HFF-Myc (cell line): ENCODE measurements at places on chromosomes 7 and 10.

- DNase-seq = no peak
These were observed 54.6 kb downstream of the VSTM2A start for GRCh38 chr7:54596747-54597146.

DNA sequence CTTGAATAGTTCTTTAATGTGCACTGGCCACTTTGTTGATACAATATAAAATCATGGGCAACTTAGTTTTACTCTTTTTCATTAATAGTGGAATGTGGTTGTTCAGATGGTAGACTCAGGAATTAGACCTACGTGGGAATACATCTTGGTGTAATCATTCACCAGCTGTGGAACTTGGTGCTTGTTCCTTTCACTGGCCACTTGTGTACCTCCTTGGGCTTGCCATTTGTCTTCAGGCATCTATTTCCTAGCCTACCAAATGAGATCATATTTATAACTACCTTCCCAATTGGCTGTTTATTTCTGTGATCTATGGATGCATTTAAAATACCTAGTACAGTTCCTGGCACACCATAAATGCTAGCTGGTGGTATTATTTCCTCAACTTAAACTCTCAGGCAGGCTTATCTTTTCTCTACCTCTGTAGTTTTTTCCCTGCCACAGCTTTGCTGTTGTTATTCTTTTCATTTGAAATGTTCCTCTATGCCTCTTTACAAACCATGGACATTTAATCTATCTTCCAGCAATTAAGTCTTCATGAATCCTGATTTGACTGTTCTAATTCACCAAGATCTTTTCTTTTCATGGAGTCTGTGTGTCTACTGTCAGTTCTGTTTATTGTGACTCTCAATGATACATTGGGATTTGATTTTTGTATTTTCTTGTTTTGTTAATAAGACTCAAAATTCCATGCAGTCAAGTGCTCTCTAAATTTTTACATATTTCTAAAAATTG, 113.0 kb downstream of the ADAM22 start:
- DNase-seq = no peak

- no peak for DNase-seq
These were observed 216.5 kb downstream of the MGMT start for GRCh38 chr10:129683519-129683918.

DNA sequence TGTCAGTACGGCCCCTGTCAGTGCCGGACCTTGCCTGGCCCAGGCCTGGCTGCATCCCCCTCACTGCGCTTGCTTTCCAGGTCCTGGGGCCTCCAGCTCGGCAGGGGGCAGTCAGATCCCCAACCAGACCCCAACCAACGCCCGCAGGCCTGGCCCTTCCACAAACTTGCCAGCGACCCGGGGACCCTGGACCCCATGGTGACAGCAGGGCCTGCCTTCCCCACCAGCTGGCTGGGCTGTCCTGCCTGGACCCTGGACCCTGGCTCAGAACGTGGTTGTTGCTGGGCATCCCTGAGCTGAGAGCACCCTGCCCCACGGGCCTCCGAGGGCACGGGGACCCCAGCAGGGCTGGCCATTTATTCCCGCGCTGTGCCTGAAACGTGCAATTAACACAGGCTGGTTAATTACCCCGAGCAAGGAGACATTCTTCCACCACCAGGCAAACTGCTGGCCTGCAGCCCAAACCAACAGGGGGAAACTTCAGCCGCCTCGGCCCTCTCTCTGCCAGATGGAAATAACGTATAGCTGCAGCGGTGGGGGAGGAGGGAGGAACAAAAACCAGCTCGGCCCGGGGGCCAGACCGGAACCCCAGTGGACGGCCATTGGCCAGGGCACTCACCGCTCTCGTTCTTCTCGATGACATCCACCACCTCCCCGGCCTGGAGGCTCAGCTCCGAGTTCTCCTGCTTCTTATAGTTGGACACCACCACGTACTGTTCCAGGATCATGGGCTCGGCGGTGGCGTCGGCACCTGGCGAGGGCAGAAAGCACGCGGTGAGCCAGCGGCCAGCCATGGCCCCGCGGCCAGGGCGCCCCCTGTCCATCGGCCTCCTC, 167.1 kb downstream of the NEURL1 start:
- no peak for DNase-seq

DNA sequence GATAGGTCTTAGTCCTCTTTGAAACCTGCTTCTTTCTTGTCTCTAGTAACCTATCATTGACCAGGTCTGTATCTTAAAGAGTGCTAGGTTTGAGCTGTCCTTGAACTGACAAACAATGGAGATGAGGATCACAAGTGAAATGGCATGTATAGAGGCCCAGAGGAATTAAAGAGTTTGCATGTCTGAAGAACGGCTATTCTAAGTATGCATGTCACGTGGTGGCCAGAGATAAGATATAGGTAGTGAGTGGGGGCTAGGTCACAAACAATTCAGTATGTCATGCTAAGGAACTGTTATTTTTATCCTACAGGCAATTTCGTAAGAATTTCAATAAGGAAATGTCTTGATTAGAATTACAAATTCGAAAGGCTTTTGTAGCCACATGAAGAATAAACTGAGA, 95.3 kb downstream of the SUGCT start:
- no peak for DNase-seq

DNA sequence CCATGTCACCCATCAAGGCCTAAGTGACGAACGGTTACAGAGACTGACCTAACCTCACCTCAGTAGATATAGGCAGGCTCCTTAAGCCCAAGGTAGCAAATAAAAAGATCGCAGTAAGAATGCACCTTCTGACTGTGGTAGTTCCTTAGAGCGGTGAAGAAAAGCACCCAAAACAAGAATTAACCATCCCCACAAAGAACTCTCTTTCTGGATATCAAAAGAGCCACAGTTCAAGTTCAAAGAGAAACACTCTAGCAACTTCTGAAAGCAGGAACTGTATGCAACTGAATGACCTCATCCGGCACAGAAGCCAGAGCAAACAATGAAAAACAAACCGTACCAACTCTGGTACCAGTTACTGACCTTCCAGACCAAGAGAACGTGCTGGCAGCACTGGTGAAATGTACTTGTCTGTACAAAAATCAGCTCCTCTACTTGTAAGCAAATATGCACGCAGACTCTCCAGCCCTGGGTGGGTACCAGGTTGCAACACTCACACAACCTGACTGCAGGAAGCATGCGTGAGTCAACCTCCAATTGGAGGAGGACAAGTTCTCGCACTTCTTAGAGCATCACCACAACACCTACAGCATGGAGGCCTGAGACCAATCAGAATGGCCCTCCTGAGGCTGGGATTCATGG, 202.7 kb downstream of the FAM107B start:
- DNase-seq = no peak

GRCh38 chr7:44338600-44338999, 13.2 kb upstream of the CAMK2B start:
- no peak for DNase-seq

DNA sequence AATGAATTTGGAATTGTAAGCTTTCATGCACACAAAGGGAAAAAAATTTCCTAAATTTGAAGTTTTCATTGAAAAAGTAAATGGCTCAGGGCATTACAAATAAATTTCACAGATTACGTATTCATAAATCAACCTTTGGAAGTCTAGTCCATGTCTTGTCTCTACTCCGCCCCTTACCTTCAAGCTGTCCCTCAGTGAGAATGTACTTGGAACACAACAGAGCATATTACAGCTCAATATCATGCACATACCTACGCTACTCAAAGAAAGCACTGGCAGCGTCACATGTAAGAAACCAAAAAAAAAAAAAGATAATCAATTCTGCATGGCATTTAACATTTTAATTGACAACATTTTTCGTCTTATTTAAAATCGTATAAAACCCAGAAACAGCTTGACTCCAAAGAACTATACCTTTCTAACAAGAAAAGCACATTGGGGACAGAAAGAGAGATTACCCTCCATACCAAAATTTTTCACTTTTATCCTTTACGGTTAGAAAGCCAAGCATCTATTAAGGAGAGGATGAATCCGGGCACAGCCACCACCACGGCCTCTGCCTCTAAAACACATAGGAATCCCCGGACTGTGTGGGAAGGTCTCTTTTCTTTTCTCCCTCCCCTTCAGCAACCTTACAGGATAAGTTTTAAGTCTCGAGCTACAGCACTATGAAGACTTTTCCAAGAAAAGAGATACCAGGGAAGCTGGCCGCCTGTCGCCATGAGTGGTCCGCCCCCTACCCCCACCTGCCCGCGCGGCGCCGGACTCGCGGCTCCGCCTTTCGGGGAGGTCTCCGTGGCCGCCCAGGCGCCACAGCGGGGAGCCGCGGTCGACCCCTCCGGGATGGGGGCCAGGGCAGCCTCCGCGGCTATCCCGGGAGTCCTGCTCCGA, 1.1 kb downstream of the JMJD1C start:
- no peak for DNase-seq

- DNase-seq = no peak
These were observed 179.5 kb downstream of the ZWINT start for GRCh38 chr10:56181607-56182006.

- no peak for DNase-seq
These were observed 112.0 kb downstream of the PDE1C start for GRCh38 chr7:31958226-31958625.

GRCh38 chr10:131928248-131929095, 27.7 kb downstream of the PPP2R2D start:
- DNase-seq = no peak

DNA sequence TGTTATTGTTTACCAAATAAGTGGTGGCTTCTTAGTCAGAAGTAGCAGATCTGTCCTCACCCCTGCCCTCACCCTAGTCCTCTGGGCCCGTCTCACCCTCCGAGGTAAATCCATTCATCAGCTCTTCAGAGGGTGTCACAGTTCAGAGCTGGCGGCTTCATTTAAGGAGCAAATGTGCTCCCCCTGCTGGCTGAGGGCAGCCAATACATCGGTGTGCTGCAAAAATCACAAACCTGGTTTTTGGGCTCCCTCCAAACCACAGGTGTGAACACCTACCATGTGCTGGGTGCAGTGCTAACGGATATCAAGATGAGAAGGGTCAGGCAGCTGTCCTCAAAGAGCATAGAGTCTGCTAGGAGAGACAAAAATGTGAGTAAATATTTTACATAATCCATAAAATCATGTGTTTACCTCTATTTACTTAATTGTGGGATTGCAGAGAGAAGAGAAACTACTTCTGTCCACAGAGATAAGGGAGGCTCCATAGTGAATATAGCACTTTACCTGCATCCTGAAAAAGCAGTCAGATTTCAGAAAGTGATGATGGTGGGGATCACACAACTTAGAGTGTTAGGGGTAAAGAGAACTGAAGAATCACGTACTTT, 15.5 kb upstream of the CRTAC1 start:
- DNase-seq = peak; percentile 24

GRCh38 chr7:23476286-23477156, 6.2 kb upstream of the IGF2BP3 start:
- no peak for DNase-seq

- no peak for DNase-seq
These were observed 181.6 kb downstream of the PTPN20 start for GRCh38 chr10:47092831-47093230.

DNA sequence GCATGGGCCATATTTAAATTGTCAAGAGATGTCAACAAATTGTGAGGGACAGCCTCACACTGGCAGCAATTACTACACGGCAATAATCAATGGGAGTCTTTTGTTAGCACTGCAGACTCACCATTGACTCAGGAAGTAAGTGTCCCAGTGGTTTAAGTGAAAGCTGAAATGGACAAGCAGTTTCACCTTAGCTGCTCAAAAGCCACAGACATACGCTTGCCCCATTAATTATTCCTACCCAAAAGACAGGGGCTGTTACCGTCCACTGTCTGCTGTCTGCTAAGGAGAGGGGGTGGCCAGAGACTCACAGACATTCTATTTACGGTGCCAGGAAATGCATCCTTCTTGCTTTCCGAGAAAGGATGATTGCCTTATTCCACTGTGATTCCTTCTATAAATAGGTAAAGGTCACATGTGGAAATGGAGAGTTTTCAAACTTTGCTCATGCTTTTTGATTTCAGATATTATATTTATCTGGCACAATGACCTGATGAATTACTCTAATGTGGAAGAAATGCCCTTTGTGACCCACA, 309.7 kb upstream of the NFE2L3 start:
- DNase-seq = no peak

GRCh38 chr10:62818426-62819011, 2.4 kb upstream of the EGR2 start:
- DNase-seq = no peak

GRCh38 chr7:40356871-40357709, 222.3 kb downstream of the SUGCT start:
- no peak for DNase-seq

DNA sequence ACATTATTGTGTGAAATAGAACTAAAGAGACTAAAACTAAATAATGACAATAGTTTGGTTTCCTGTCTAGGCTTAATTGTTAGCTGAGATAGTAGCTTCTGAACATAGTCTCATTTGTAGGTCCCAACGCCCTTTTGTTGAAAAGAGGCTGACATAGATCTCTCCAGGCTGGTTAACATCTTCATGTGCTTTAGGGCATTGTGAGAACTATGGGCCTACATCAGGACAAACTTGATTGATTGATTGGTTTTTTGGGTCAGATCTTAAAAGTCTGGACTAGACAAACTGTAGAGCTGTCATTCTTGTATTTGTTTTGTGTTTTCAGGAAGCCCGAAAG, 869 bp downstream of the CHCHD1 start:
- DNase-seq = no peak

DNA sequence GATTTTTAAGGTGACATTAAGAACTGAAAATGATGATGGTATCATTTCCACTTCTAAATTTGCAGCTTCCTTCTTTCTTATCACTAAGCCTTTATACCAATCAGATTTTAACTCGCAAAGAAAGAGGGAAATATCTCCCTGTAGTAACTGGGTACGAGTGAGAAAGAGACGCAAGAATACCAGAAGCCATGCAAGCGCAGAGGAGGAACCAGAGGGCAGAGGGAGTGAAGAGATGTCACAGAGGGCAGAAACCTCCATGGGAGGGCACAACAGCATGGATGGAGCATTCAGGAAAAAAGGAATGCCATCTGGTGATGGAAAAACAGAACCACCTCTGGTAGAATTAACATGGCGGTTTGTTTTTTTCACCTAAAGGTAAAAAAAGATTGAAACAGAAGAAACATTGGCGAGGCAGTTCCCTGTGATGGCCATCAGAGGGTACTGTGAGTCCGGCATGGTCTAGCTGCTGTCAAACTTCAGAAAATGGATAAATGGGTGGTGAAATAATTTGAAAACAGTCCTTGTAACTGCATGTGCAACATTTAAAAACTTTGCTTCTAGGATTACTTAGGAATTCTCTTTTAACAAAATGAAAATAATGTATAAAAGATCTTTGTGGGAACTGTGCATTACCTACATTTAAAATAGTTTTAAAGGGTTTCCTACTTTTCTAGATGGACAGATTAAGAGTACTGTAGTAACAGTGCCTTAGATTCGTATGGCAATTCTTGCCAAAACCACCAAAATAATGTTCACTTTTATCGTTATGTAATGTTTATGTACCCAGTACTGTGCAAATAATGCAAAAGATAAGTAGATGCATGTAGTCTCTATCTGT, 91.8 kb downstream of the ARHGAP12 start:
- no peak for DNase-seq
